NCI-H1092 (cell line): ENCODE measurements at places on chromosomes 1 and 21.

DNA sequence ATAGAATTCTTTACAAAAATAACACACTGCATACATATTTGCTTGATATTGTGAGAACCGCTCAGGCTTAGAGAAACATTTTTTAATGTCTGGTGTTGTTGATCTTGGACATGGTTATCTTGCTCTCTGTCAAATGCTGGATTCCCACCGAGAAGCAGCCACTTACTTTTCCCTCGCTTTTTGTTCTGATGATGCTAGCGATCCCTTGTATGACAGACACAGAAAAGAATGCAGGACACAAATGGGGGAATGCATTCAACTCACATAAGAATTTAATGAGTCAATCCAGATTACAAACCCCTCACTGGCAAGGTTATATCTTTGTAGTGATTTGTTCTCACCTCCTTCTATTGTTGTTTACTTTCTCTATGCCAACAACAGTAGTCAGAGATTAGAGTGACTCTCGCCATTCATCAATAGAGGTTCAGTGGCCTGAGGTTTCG, 76.8 kb upstream of the AKT3 start:
- no peak for DNase-seq

- DNase-seq: no peak
Measured at GRCh38 chr1:204920967-204921366, 50.3 kb downstream of the NFASC start.

GRCh38 chr1:41387667-41388091, 26.4 kb downstream of the FOXO6 start:
- DNase-seq: peak; percentile 68

- peak; percentile 76 for DNase-seq
Measured at GRCh38 chr21:44710756-44711326, 531 bp downstream of the TSPEAR start.

DNA sequence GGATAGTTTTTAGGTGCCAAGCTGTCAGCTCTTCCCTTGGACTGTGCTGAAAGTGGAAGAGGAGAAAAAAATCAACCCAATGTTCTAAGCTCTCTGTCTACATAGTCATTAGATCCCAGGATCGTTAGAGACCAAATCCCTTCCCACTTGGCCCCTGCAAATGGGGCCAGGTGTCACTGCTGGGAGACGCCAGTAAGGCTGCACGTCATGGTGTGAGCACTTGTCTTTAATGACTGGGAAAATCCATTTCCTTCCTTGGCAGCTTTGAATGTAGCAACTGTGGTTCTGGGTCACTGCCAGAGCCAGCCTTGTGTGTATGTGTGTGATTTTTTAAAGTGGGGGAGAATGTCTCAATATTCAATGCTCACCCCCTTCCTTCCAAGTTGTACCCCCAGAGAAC, 59.9 kb downstream of the MAN1C1 start:
- peak; percentile 98 for DNase-seq

GRCh38 chr1:207659545-207660153, 14.7 kb downstream of the CR1L start:
- no peak for DNase-seq

GRCh38 chr1:67493148-67493547, 62.9 kb upstream of the SERBP1 start:
- DNase-seq: no peak

- no peak for DNase-seq
Measured at GRCh38 chr1:78553859-78554258, 63.1 kb downstream of the PTGFR start.

- no peak for DNase-seq
Measured at GRCh38 chr1:145927916-145928643, 796 bp upstream of the RBM8A start.

- no peak for DNase-seq
Measured at GRCh38 chr1:10160907-10161490, 49.4 kb upstream of the KIF1B start.

DNA sequence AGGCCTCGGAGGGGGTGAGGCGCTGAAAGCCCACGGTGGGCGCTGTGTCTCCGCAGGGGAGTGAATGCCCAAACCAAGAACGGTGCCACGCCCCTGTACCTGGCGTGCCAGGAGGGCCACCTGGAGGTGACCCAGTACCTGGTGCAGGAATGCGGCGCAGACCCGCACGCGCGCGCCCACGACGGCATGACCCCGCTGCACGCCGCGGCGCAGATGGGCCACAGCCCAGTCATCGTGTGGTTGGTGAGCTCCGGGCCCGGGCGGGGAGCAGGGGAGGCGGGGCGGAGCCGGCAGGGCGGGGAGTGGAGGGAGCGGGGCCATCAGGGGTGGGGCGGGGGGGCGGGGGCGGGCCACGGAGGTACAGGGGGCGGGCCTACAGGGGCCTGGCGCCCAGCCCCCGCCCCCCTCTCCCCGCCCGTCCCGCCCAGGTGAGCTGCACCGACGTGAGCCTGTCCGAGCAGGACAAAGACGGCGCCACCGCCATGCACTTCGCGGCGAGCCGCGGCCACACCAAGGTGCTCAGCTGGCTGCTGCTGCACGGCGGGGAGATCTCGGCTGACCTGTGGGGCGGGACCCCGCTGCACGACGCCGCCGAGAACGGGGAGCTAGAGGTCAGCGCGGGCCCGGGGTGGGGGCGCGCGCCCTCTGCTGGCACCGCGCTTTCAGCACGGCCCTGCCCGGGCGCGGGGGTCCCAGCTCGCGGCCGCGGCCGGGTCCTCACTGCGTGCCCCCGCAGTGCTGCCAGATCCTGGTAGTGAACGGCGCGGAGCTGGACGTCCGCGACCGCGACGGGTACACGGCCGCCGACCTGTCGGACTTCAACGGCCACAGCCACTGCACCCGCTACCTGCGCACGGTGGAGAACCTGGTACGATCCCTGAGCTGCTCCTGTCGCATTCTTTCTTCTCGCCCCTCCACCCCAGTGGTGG, 15.9 kb downstream of the ESPN start:
- DNase-seq: no peak

DNA sequence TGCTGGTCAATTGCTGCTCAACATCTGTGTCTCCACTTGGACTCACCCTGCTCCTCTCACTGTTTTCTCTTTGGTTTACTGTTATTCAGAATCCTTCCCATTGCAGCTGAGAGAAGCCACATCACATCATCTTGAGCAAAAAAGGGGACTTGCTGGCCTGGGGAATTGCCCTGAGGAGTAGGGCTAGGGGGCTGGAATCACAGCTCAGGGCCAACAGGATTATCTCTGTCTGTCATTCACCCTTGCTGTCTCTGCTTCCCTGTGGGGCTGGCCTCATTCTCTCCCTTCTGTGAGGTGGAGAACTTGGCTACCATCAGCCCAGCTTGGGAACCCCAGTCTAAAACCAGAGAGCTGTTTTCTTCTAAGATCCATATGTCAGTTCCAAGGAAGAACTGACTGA, 140.7 kb upstream of the WNT4 start:
- no peak for DNase-seq

GRCh38 chr1:24319312-24319863, at the start of gene GRHL3:
Gene GRHL3, plus strand, starts transcription at chr1:24319357. Its CDS starts 195 bp downstream, at chr1:24319552.
- DNase-seq: no peak

DNA sequence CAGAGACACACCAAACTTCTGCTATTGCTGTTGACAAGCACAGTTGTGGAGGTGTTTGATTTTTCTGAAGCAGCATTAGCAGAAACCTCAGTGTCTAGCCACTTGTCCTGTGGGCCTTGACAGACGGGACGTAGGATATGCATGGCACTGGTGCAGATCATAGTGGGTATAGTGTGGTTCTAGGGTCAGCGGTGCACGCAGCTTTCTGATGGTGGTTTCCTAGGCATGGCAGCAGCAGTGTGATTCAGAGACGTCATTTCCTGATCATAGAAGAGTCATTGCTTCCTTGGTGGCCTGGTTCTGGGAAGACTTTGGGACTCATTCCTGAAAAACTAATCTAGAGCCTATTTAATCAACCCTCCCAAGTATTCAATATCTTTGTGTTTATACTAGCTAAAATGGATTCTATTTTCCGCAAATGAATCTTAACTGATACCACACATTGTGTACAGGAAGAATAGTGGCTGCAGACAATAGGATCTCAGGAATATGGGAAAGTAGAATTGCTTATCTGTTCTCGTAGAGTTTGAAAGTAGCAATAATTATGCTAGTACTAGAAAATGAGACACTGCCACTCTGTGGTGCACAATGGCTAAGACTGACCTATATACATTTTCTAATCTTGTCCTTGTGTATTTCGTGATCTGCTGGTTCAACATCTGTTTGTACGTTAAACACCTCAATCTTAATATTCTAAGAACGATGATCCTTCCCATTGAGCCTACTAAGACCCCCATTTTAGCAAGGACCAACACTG, 2.8 kb upstream of the USP1 start:
- no peak for DNase-seq

DNA sequence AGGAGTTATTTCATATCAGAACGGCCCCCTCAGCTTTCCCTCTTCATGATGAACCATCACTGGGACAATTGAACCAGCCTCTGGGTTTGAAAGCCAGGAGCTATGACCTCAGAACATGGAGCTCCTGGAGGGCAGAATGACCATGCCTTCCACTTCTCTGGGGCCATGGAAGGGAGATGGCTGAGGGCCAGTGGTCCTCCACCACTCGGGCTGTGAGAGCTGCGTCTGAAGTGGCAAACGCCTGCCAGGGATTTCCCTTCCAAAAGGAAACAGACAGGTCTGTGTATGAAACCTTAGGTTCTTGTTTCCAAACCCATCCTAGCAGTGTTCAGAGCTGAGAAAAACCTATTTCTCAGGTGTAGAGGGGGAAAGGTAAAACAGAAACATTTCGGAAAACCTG, 22.5 kb downstream of the PKP1 start:
- peak; percentile 31 for DNase-seq

DNA sequence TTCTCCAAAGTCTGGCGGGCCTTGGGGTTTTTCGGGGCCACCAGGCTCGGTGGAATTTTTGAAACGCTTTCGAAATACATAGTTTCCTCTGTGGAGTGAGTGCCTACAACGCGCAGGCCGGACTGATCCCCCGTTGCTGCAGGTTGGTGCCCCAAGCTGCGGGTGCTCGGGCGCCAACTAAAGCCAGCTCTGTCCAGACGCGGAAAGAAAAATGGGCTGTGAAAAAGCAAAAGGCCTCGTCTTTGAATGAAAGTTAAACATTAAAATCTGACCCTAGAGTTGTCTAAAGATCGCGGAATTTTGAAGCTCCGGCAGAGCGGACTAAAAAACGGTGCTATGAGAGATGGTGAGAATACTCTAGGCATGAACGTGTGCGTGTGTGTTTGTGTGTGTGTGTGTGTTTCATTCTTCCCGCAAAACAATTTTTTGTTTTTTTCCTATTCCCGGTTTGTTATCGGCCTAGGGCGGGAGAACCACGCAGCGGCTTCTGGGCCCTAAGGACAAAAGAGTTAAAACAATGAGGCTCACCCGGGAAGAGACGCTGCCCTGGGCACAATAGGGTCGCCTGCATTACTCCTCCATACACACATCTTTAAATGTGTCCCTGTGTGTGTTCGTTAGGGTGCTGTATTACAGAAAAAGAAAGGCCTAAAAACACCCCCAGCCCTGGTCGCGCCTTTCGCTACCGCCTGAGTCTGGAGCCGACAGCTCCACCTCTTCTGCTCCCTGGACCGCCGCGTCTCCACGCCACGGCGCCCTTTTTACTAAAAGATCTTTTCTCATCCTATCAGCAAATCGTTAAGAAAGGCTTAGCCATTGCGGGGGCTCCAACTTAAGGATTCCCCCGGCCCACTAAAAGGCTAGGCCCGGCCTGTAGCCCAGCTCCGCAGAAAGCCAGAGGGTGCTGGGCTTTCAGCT, 3.2 kb downstream of the TBX15 start:
- no peak for DNase-seq

- no peak for DNase-seq
Measured at GRCh38 chr1:218679988-218680748, 335.0 kb downstream of the TGFB2 start.

GRCh38 chr1:176903474-176903873, 261.0 kb downstream of the ASTN1 start:
- no peak for DNase-seq

- DNase-seq: no peak
Measured at GRCh38 chr1:183559061-183559460, 31.2 kb downstream of the NCF2 start.

- DNase-seq: no peak
Measured at GRCh38 chr1:173224949-173225348, 17.8 kb upstream of the TNFSF4 start.

DNA sequence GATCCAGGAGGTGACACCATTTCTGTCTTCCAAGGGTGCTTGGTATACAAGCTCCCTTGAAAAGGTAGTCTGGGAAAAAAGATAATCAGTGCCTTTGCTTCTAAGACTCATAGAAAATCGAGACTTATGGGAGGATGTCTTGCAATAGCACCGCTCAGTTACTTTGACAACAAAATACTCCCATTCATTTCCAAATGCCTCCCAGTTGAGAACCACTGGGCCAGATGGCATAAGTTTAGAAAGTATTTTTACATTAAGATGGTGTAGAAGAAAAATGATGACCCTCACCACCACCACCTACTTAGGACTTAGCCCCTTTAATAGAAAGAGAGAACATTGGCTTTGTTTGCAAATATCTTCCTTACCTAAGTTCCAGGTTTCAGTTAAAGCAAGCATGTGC, 4.6 kb downstream of the TRMT13 start:
- DNase-seq: no peak

DNA sequence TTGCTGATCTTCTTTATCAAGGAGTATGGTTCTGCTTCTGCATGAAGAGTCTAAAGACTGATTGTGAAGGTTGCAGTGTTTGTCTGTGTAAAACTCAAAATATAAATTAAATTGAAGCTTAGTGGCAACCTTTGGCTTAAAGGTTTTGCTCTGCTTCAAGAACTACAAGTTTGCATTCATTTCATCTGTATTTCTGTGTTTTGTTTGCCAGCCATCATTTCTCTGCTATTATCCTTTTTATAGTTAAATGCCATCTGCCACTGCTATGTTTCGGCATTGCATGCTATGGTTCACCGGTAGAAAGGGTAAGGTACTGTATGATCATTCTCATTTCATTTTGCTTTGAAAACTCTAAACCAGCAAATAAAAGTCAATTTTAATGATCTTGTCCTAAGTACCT, 52.9 kb downstream of the OSBPL9 start:
- DNase-seq: no peak

DNA sequence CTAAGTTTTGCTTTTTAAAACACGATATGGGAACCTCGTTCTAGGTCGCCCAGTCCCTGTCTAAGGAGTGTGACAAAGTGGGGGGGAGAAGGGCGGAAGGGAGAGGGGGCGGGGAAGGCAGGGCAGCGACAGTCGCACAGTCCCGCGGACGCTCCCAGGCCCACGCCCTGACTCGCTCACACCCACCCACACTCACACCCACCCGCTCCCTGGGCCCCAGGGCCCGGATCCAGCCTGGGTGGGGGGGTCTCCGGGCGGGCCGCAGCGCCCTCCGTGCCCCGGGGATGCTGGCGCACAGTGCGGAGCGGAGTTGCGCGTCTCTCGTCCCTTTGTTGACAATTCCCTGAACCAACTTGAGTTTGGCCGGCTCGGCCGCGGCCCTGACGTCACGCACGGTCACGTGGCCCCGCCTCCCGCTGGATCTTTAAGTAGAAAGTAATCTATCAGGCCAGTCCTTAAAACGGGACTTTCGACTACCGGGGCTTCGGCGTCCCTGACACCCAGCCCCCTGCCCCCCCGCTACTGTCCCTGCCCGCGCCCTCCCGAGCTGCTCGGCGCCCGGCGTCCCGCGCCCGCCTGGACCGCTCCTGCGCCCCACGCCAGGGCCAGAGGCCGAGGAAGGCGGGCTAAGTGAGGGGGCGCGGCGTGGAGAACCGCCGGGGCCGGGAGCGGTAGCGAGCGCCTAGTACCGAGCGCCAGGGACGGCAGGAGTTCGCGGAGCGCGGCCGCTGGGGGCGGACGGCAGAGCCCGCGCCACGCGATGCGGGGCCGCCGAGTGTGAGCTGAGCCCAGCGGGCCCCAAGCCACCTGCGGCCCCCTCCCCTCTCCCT, at the start of gene FOXD3:
FOXD3 (plus strand) TSS at position 454 of the 830 bp plus-strand sequence. CDS start 492 bp downstream, outside the sequence.
- no peak for DNase-seq

GRCh38 chr1:245566952-245567351, 412.2 kb downstream of the KIF26B start:
- DNase-seq: no peak
